ENCODE measurements at places on chromosomes 5 and 9. TPM values are rescaled to one million over a fixed set of nuclear protein-coding genes. Genes with fewer than 3 reads are reported as not detected.
A peak's percentile ranks its signal among the peaks of the same experiment; 100 is the strongest.

DNA sequence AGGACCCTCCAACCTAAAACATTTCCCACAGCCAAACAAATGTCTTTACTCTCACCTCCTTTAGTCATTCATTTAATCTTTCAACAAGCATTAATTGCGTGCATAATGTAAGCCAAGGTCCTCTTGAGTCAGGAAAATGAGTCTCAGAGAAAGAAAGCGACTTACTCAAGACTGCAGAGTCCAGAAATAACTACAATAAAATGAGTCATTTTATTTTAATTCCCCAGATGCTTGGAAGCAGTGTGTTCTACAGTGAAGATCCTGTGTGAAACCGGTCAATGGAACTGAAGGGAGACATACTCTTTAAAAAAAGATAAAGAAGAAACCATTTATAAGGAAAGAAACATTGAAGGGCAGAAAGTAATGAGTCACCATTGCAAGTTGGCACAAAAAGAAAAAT, 513.7 kb downstream of the CDK5RAP2 start:
- H3K27me3 ChIP-seq: no peaks in the 10 kb centered on the region
- no peak overlapping the region for H3K27ac ChIP-seq
- H3K4me1 ChIP-seq: no peaks in the 10 kb centered on the region
- H3K36me3 ChIP-seq: no peaks in the 10 kb centered on the region

GRCh38 chr9:123654994-123655637, 274.8 kb downstream of the DENND1A start:
- H3K4me3 ChIP-seq: no peak overlapping the region
- H3K27me3 ChIP-seq: no peaks in the 10 kb centered on the region
- H3K36me3 ChIP-seq: no peaks in the 10 kb centered on the region
- no peak overlapping the region for H3K27ac ChIP-seq
- no peaks in the 10 kb centered on the region for H3K4me1 ChIP-seq

GRCh38 chr5:41878643-41879478, 8.6 kb upstream of the OXCT1 start:
- H3K36me3 ChIP-seq: peaks cover 2% of the 10 kb centered on the region
- H3K4me1 ChIP-seq: no peaks in the 10 kb centered on the region
- no peak for DNase-seq
- no peak overlapping the region for H3K27ac ChIP-seq

DNA sequence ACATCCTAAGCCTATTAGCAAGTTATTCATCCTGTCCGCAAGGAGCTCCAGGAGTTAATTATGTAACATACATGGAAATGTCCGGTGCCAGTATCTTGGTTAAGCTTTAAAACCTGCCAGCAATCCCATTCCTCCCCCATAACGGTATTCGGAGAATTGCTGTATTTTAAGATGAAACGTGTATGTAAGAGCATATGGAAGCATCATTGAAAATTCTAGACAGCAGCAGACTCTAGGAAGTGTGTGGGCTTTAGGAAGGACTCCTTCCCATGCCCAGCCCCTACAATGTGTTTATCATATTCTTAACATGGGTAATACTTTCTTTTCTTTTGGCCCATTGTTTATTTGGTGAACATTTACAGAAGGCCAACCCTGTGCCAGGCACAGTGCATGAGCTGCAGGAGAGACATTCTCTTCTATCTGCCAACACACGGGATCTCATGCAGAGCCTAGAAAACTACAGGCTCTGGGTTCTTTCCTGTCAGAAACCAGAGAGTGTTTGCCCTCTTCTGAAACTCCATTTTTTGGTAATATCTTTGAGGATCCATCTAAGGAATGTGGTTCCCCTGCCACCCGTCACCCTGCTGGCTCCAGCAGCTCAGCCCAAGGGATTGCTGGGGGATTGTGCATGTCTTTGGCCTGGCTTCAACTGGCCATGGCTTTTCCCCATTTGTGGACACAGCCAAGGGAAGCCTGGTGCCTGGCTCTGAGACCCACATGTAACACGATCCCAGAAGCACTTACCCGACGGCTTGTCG, 15.1 kb downstream of the ANGPTL2 start:
- H3K4me1 ChIP-seq: no peaks in the 10 kb centered on the region
- H3K4me3 ChIP-seq: no peak overlapping the region
- no peak for DNase-seq
- H3K27me3 ChIP-seq: no peaks in the 10 kb centered on the region
- H3K27ac ChIP-seq: no peak overlapping the region
- no peaks in the 10 kb centered on the region for H3K36me3 ChIP-seq

- H3K36me3 ChIP-seq: no peaks in the 10 kb centered on the region
- H3K4me3 ChIP-seq: no peak overlapping the region
- no peaks in the 10 kb centered on the region for H3K27me3 ChIP-seq
- no peak overlapping the region for H3K27ac ChIP-seq
Observed at GRCh38 chr9:15146268-15146700, 160.7 kb downstream of the TTC39B start.

- H3K4me3 ChIP-seq: no peak overlapping the region
- no peaks in the 10 kb centered on the region for H3K4me1 ChIP-seq
- DNase-seq: no peak
- H3K27me3 ChIP-seq: no peaks in the 10 kb centered on the region
Observed at GRCh38 chr9:13648068-13648467, 368.6 kb upstream of the MPDZ start.

- H3K36me3 ChIP-seq: no peaks in the 10 kb centered on the region
- no peak overlapping the region for H3K27ac ChIP-seq
- no peak for DNase-seq
Observed at GRCh38 chr5:71743155-71743554, 24.1 kb downstream of the CARTPT start.

- no peaks in the 10 kb centered on the region for H3K27me3 ChIP-seq
- peaks cover 7% of the 10 kb centered on the region for H3K4me1 ChIP-seq
- no peak overlapping the region for H3K27ac ChIP-seq
- H3K36me3 ChIP-seq: no peaks in the 10 kb centered on the region
- H3K4me3 ChIP-seq: no peak overlapping the region
- DNase-seq: no peak
Observed at GRCh38 chr5:76341651-76342334, 61.3 kb upstream of the IQGAP2 start.

- no peak for DNase-seq
- no peaks in the 10 kb centered on the region for H3K36me3 ChIP-seq
- no peak overlapping the region for H3K27ac ChIP-seq
Observed at GRCh38 chr9:84068872-84069271, 88.3 kb downstream of the RMI1 start.

GRCh38 chr5:77892061-77893010, 116.2 kb upstream of the TBCA start:
- peaks cover 22% of the 10 kb centered on the region for H3K4me1 ChIP-seq
- no peaks in the 10 kb centered on the region for H3K36me3 ChIP-seq
- no peak for DNase-seq
- H3K27ac ChIP-seq: peak overlapping the region; percentile 52
- H3K27me3 ChIP-seq: no peaks in the 10 kb centered on the region
- no peak overlapping the region for H3K4me3 ChIP-seq

GRCh38 chr9:135065151-135065550, 22.3 kb upstream of the OLFM1 start:
- H3K4me3 ChIP-seq: no peak overlapping the region
- H3K4me1 ChIP-seq: no peaks in the 10 kb centered on the region
- no peaks in the 10 kb centered on the region for H3K36me3 ChIP-seq
- DNase-seq: no peak

DNA sequence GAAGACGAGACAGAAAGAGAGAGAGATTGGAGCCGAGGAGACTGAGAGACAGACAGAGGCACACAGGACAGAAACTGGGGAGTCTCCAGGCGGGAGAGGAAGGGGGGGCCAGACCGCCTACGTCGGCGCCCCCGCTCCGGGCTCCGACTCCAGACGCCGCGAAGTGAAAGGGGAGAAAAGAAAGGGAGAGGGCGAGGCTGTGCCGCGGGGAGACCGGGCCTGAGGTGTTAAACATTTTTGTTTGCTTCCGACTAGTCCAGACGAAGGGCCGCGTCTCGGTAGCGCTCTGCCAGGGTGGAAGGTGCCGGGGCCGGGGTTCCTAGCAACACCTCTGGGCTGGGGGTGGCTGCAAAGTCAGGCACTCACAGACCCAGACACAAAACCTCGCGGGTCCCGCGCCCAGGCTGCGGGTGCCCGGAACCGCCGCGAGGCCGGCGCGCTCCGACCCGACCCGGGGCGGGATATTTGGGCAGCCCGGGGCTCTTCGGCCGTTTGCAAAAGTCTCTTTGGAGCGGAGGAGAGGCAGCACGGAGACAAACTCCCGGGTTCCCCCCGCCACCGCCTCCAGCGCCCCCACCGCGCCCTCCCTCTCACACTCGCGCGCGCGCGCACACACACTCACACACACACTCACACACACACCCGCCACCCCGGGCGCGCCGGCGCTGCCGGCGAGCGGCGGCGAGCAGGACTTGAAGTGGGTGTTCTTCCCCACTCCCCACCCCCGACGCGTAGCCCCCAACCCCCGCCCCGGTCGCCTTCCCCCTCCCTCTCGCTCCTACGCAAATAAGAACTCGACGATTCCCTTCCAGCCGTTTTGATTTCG, 626 bp upstream of the FST start:
- H3K4me1 ChIP-seq: peaks cover 12% of the 10 kb centered on the region
- no peaks in the 10 kb centered on the region for H3K36me3 ChIP-seq
- peak overlapping the region; percentile 63 for H3K4me3 ChIP-seq
- peaks cover 53% of the 10 kb centered on the region for H3K27me3 ChIP-seq
- H3K27ac ChIP-seq: no peak overlapping the region

- no peak overlapping the region for H3K27ac ChIP-seq
- H3K27me3 ChIP-seq: no peaks in the 10 kb centered on the region
- H3K4me1 ChIP-seq: no peaks in the 10 kb centered on the region
- no peak overlapping the region for H3K4me3 ChIP-seq
- DNase-seq: no peak
Observed at GRCh38 chr5:143701493-143701892, 110.5 kb upstream of the HMHB1 start.

GRCh38 chr5:52065182-52065581, 681.9 kb downstream of the ISL1 start:
- H3K27me3 ChIP-seq: no peaks in the 10 kb centered on the region
- H3K4me3 ChIP-seq: no peak overlapping the region
- no peaks in the 10 kb centered on the region for H3K4me1 ChIP-seq

GRCh38 chr5:79237740-79238560, 2.0 kb downstream of the JMY start:
- peaks cover 5% of the 10 kb centered on the region for H3K36me3 ChIP-seq
- peak overlapping the region; percentile 76 for H3K4me3 ChIP-seq
- no peak for DNase-seq

DNA sequence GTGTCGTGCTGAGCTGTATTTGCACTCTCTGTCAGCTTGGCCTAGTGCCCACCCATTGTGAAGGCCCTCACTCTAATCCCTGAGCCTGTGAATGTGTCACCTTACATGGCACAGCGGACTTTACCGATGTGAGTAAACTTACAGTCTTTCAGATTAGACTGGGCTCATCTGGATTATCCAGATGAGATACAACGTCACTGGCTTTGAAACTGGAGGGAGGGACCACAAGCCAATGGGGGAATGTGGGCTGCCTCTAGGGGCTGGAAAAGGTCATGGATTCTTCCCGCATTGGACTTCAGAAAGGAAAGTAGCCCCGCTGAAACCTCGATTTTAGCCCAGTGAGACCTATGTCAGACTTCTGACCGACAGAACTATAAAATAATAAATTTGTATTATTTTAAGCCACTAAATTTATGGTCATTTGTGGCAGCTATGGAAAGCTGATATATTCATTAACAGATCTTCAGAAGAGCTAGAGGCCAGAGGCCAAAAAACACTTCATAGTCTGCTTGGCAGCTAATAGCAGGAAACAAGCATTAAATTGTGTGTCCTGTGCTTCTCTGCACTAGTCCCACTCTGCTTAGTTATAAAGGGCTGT, 139.0 kb upstream of the GAS1 start:
- no peaks in the 10 kb centered on the region for H3K27me3 ChIP-seq
- no peak for DNase-seq

DNA sequence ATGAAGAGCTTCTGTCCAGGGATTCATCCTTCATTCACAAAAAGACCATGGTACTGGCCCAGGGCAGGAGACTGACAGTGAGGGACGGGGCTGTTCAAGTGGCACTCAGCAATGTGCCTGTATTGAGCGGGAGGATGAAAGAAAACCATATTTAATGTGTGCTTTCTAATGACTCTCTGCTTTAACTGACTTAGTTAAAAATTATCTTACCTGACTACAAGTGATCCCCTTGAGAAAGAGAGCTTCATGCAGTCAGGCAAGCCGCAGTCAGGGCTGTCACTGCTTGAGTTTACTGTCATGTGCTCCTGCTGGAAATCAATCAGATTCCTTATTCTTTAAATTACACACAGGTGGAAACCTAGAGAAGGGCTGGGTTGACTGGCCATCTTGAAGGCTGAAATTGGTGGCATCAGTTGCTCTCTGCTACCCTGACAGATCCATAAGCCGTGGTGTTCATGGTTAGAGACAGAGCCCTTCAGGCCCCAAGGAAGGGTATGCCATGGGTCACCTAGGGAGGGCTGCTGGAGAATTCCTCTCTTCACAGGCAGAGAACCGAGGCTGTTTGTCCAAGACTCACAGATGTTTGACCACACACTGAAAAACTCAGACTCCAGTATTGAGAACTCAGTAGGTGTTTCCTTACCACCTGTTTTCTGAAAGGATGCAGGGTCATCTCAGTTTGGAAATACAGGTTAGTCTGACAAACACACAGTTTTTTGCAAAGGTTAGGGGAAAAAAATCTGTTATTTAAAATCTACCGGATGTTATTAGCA, 70.9 kb downstream of the TRIO start:
- peaks cover 100% of the 10 kb centered on the region for H3K4me1 ChIP-seq
- H3K36me3 ChIP-seq: peaks cover 3% of the 10 kb centered on the region
- no peak overlapping the region for H3K4me3 ChIP-seq
- DNase-seq: no peak

DNA sequence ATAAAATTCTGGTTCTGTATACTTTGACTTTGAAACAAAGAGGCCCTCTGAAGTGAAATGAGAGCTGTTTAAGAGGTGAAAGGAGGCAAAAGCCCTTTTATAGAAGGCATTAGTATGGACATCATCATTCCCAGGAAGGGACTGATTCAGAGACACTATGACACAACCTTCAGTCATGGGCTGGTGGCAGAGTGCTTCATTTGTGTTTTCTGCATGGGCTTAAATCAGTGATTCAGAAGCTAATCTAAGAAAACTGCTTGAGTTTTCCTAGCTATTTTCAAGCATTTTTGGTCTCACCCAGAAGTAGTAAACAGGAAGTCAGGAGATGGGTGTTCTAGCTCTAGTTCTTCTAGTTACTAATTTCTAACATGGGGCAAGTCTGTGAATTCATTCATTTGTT, 288.9 kb downstream of the TRPM3 start:
- H3K4me3 ChIP-seq: no peak overlapping the region
- H3K36me3 ChIP-seq: no peaks in the 10 kb centered on the region
- no peaks in the 10 kb centered on the region for H3K4me1 ChIP-seq
- no peak for DNase-seq

Gene IL17B
- not detected for total RNA-seq

Gene CYSRT1
- 0.67 TPM for total RNA-seq

Gene PITX1
- 41.5 TPM for total RNA-seq

Gene CSNK1G3
- total RNA-seq: 40.8 TPM

Gene TICAM2
- total RNA-seq: 1.6 TPM

Gene LCN15
- total RNA-seq: 0.05 TPM

Gene LCN1
- total RNA-seq: not detected

Gene IRX1
- not detected for total RNA-seq

Gene WHRN
- total RNA-seq: 18.0 TPM

Gene LCN9
- not detected for total RNA-seq

Gene C5orf52
- not detected for total RNA-seq
